NCI-H1694 (cell line): ENCODE measurements at places on chromosomes 5 and 9.

GRCh38 chr5:67291671-67292070 is 95.1 kb upstream of the CD180 start:
- DNase-seq, result no peak

DNA sequence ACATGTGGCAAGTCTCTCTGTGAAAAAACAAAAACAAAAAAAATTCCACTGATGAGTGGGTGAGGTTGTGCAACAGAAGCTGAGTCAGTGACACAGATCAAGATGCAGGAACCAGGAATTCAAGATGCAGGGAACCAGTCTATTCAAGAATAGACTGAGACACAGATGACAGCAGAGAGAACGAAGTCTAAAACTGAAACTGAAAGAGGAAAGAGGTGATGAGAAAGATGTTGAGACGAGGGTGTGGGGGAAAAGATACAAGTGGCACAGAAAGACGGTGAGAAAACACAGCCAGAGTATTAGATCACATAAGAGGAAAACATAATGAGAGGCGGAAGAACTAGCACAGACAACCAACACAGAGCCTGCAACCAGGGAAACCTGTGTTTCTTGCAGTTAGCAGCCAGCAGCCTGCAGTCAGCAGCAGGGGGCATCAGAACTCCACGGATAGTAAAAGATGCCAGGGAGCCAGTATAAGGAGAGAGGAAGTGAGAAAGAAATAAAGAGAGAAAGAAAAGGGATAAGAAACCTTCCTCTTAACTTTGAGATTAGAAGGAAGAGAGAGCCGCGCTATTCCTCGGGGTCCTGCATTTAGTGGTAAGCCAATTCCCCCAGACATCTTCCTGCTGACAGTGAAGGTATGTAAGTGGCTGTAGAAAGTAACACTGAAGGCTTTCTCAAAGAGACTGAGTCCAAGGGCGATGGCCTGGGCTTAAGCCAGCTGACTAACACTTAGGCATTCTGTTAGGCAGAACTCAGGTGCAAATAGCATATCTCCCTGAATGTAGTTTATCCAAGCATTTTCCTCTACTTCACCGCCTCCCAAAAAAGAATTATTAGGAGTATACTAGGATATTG is 79.0 kb downstream of the TLR4 start:
- peak; percentile 72 for DNase-seq

GRCh38 chr5:112554101-112554977 is 135.3 kb upstream of the EPB41L4A start:
- no peak for DNase-seq

DNA sequence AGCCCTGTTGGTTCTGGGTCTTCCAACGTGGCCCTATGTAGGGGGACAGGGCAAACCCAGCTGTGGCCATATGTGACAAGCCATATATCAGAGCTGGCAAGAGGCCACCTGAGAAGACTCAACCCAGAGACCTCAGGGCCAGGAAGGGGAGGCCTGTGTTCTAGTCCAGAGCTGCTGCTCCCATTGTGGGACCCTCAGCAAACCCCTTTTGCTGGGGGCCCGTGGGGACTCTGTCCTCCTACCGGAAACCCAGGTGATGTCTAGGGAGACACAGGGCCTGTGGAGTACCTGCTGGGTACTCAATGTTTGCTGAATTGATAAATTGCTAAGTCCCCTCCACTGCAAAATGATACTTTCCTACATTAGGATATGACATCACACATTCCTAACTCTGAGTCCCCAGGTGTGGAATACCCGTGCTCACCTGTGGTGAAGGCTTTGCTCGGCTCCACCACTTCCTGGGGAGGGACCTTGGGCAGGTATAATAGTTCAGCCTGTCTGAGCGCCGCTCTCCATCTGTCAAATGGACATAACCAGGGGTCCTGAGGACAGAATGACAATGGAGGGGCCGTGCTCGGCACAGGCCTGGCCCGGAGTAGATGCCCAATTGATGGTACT is 38.4 kb upstream of the ASS1 start:
- DNase-seq, result no peak

- DNase-seq, result no peak
These were observed 42.5 kb downstream of the RALGPS1 start for GRCh38 chr9:126956917-126957686.

GRCh38 chr9:97773723-97774122 is 76.6 kb upstream of the XPA start:
- DNase-seq, result no peak

GRCh38 chr5:177132136-177133095 is 1.2 kb upstream of the NSD1 start:
- DNase-seq, result no peak

GRCh38 chr9:108511307-108511706 is 344.5 kb downstream of the ACTL7B start:
- DNase-seq, result no peak

DNA sequence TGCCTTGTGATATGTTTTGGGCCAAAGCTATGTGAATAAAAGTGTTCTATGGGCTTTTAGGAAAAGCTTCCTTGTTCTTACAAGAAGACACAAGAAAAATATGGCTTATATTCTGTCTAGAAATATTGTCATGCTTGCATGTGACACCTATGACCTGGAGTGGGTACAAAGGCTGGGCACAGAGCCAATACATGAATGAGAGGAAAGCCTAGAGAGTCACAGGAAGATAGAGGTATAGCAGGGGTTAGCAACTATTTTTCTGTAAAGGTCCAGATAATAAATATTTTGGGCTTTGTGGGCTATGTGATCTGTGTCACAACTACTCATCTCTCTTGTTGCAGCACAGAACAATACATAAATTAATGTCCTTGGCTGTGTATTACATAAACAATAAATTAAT is 196.6 kb upstream of the CD180 start:
- no peak for DNase-seq

- DNase-seq, result no peak
These were observed 106.5 kb downstream of the FANCC start for GRCh38 chr9:95211028-95211427.

- no peak for DNase-seq
These were observed 77.6 kb downstream of the LIFR start for GRCh38 chr5:38478878-38479277.

DNA sequence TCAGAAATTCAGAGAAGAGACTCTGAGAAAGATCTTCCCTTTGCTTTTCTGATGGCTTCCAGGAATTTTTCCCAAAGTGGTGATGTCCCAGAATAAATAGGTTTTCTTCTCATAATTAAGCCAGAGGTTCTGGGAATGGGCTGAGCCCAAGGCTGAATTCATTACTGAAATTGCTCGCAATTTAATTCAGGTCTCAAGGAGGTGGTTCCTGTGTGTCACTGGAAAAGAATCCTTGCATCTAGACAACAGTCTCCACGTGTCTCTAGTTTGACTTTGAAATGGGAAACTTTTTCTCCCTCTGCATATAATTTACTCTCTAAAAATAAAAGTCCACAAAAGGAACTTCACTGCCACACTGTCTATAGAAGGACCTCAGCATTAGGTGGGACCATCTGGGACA is 27.8 kb upstream of the STX17 start:
- DNase-seq, result no peak

DNA sequence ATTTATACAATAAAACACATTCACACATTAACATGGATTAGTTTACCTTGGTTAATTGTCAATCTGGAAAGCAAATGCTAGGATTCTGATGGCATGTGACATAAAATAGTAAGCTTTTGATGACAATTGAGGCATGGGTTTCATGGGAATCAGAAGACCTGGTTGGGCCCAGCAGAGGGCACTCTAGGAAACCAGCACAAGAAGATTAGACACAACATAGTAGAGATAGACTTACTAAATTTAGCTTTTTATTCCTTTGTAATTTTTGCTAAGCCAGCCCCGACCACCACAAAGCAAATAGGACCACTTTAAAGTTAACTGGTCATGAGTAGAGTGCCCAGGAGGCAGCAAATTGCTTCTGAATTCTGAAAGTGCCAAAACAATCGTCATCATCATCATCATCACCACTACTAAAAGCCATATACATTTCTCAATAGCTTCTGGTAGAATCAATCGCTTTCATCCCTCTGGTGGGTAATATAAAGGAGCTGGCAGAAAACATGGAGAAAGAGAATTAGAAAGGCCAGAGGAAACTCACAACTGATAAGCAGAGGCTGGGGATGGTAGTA is 163.2 kb downstream of the ARRDC3 start:
- DNase-seq, result no peak

DNA sequence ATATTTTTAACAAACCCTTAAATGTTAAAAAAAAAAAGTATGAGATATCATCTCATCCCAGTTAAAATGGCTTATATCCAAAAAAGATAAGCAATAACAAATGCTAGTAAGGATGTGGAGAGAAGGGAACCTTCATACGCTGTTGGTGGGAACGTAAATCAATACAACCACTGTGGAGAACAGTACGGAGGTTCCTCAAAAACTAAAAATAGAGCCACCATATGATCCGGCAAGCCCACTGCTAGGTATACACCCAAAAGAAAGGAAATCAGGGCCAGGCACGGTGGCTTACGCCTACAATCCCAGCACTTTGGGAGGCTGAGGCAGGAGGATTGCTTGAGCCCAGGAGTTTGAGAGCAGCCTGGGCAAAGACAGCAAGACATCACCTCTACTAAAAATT is 3.0 kb downstream of the MTMR12 start:
- no peak for DNase-seq

- DNase-seq, result no peak
These were observed 80.1 kb upstream of the TYRP1 start for GRCh38 chr9:12613071-12613470.

- no peak for DNase-seq
These were observed 145.7 kb downstream of the NXNL2 start for GRCh38 chr9:88680505-88681160.

GRCh38 chr9:81619353-81620001 is 69.9 kb downstream of the TLE1 start:
- no peak for DNase-seq

DNA sequence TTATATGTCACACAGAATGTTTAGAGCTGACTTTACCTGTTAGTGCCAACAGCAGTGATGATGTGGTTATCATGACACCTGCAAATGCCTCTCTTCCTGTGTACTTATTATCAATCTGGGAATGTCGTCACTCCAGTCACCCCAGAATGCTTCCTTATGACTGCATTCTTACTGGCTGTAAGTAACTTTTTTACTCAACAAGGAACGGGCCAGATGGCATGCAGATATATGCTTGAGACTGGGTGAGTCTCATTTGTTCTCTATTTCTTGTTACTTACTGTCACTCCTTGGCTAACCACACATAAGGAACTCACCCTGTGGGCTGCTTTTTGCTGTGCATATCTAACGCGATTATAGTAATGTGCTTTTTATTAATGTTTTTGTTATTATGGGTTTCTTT is 385.5 kb upstream of the MEF2C start:
- no peak for DNase-seq

DNA sequence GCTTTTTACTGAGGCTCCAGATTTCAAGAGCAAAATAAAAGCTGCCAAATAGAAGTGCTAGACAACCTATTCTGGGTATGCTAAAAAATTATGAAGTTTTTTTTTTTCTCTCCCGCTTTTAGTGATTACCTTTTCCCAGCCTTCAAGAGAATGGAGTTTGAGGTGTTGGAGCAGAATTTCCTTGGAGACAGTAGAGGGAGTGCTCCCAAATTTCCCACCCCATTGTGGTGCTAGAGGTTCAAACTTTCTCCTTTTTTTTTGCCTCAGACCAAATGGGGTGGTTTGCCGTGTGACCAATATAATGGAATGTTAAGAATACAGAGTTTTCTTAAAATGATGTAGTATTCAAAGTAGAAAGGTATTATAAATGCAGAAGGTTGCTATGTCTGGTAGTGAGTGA is 244.2 kb upstream of the RIOK2 start:
- no peak for DNase-seq

DNA sequence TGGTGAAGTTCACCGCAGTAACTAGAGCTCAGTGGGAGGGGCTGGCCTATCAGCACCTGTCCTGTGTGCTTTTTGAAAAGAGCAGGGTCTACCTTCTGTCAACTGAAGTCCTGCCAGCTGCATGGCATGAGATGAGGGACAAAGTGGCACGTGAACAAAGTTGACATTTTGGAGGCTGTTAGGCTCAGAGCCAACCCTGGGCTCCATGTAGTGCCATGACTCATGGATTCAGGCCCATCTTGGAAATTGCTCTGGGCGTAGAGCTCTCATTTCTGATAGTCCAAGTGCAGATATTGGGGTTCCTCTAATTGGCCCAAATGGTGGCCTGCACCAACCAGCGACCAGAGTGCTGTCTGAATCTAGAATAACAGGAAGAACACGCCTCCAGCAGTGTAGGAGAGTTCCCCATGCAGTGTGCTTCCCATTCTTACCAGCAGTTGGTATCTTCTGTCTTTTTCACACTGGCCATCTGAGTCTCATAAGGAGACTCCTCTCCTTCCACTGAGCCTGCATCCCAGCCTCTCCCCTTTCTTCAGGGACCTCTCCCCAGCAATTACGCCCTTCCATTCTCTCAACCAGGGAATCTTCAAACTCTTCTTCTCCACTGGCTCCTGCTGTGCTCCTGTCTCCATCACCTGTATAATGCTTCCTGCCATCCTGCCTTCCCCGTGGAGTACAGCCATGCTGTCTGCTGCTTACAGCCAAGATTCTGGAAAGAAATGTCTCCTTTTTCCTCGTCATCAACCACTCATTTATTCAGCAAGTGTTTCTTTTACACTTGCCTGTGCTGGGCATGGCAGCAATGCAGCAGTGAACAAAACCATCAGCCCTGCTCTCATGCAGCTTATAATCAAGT is 30.4 kb downstream of the IRF1 start:
- peak; percentile 24 for DNase-seq

DNA sequence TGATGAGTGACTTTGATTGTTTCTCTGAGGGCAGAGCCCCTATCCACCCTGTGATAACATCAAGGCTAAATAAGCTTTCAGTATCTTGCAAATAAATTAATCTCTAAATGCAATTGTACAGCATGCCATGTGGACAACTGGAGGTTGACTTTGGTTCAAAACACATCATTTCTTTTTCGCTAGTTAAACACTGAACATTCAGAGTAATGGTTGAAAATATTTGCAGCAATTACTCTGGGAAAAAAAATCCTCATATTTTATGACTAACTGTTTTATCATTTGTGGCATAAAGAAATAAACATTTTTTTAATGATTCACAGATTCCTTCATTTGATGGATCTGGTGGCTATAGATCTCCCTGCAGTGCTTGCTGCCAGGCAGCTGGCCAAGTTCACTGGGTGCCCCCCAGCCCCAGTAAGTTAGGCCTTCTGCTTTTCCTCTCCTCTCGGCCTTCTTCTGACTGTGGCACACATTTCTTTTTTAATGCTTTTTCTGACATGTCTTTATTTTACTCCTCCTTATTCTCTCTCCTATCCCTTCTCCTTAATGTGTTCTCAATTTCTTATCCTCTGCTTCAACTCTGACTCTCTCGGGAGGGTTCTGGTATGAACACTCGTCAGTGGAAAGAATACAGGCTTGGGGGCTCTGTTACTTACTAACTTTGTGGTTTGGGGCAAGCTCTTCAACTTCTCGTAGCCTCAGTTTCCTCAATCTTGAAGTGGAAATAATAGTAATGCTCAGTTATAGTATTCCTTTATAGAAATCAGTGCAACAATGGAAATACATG is 69.6 kb downstream of the ADAMTSL1 start:
- DNase-seq, result no peak
